Fibroblast of mammary gland (primary cell): ENCODE measurements at places on chromosomes 1 and 21.

DNA sequence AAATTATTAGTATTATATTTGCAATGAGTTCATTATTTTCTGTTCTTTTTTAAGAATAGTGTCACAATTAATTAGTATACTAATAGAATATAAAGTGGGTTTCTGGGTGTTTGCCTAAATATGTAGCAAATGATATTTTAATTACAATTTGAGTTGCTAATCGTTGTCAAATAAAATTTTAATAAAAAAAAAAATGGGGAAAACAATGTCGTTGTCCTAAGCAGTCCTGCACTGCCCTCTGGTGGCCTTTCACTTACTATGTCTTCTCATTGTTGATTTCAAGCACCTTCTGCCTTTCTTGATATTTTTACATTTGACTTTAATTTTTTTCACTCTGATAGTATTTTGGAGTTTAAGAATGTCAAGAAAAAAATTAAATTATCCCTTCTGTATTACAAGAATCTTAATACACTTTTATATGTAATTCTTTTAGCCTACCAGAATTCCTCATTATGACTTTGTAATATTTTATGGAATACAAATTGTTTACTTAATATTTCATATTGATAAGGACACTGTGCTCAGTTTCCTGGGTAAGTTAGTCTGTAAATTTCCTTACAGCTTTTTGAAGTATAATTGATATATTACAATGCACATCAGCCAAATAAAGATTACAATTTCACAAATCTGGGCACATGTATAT lies 104.5 kb upstream of the FMN2 start:
- DNase-seq: peak; percentile 65

DNA sequence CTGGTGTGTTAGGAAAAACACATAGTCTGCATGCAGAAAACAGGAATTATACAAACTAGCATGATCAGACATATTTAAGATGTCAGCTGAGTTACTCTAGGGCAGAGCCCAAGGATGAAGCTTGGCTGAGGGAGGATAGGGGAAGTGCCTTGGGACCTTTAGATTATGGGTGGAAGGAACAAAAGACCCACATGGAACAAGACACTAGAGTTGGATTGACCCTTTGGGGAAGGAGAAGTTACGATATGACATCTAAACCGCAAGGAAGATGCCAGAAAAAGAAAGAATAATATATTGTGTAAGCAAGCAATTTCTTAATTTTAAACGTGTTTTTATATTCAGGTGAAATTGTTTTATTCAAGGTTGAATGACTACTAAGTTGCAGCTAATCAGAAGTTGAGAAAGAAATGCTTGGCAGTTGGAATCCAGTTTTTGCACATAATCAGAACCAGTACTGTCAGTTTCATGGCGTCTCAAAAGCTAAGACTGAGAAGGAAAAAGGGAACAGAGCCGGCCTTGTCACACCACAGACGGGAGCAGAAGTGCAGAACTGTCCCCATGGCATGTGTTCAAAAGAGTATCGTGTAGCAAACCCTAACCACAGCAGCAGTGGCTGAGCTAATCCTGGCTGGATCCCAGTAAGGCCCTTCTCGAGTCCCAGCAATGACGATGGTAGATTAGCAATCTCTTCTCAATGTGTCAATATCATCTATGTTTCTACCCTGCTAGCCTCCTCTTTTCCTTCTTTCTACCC lies 31.2 kb upstream of the IFNAR2 start:
- DNase-seq: peak; percentile 37

DNA sequence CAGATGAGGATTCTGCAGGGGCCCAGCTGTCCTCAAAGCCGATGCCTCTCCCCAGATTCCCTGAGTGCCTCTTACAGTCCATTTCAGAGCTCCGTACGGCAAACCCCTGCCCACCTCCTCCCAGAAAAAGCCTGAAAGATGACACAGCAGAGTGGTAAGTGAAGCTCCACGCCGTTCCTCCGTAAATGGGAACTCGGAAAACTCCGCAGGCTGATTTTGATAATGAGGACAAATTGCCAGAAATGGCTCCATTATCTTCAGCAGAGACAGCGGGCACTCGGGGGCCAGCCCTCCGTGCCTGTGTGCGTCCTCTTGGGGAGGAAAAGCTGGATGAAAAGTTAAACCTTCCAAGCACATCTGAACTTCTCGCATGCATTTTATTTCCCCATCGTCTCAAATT lies 81.1 kb downstream of the NPHP4 start:
- no peak for DNase-seq

GRCh38 chr1:87136607-87137341 lies 191.9 kb upstream of the LMO4 start:
- no peak for DNase-seq

- DNase-seq: no peak
Observed at GRCh38 chr1:57553666-57554065, 129.8 kb upstream of the DAB1 start.

GRCh38 chr1:248815407-248816034 lies 10.2 kb downstream of the SH3BP5L start:
- no peak for DNase-seq

- peak; percentile 85 for DNase-seq
Observed at GRCh38 chr1:224784265-224785039, 145.0 kb upstream of the DNAH14 start.

GRCh38 chr21:18518054-18518481 lies 114.5 kb upstream of the TMPRSS15 start:
- DNase-seq: no peak

GRCh38 chr21:42406201-42406621 lies 2.5 kb downstream of the UBASH3A start:
- DNase-seq: no peak

GRCh38 chr21:32372755-32373154 lies 20.1 kb downstream of the URB1 start:
- peak; percentile 39 for DNase-seq

GRCh38 chr1:93029317-93029716 lies 49.8 kb upstream of the MTF2 start:
- no peak for DNase-seq

GRCh38 chr1:75745276-75745675 lies 20.8 kb downstream of the ACADM start:
- no peak for DNase-seq

DNA sequence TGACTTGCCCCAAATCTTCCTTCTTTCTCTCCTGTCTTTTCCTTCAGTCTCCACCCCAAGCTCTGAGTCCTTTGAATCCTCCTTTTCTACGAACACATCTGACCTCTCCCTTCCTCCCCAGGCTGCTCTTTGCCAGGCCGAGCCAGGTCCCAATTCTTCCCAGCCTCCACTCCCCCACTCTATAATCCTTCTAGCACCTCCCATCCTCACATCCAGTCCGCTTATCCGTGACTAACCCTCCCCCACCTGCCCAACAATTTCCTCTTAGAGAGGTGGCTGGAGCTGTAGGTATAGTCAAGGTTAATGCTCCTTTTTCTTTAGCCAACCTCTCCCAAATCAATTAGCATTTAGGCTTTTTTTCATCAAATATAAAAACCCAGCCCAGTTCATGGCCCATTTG lies 9.5 kb upstream of the HPDL start:
- no peak for DNase-seq

DNA sequence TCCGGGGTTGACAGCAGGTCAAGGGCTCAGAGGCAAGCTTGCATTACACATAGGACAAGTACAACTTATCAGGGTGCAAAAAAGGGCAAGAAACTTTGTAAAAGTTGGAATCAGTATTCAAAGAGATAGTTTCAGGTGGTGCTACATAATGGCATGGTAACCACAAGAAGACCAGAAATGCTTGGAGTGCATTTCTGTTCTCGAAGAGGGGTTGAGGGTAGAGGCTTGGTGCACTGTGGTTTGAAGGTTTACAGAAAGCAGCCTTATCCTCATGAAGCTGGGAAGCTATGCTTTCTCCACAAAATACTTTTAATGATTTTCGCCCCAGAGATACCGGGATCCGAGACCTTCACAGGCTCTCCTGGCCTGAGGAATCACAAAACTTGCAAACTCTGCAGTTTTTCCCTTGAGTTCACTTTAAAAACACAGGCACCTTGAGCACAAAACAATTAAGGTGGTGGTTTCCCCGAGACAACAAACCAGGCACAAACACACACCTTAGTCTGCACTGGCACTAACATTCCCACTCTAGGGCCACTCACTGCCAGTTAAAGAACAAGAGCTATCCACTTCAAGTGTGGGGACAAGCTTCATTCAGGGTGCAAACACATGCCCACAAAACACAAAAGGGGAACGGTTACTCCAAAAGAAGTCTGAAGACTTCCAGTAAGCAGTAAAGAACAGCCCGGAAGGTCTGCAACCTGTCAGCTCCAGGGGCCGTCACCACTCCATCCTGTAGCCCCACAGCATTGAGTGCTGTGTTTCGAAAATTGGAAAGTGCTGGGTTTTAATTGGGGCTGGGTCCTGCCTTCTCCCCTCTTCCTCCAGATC lies 29.8 kb upstream of the NFIA start:
- no peak for DNase-seq

DNA sequence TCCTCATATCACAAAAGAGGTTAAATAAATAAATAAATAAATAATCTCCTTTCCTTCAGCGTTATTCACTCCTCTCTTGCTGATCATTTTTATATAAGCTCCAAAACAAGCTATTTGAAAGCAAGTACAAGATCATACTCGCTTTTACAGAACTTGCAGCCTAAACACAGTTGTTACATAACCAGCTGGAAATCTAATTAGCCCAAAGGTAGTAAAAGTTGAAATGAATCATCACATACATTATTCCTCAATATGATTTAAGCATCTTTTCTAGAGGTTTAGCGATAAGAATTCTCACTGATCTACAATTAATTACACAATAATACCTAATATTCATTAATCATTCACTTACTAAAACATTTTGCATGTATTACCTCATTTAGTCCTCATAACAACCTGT lies 160.2 kb downstream of the COP1 start:
- no peak for DNase-seq

GRCh38 chr21:33857846-33858666 lies 57.5 kb downstream of the ATP5PO start:
- no peak for DNase-seq

GRCh38 chr1:1090424-1091343 lies 16.6 kb upstream of the RNF223 start:
- DNase-seq: no peak

GRCh38 chr1:204711947-204712701 lies 26.6 kb upstream of the LRRN2 start:
- no peak for DNase-seq

DNA sequence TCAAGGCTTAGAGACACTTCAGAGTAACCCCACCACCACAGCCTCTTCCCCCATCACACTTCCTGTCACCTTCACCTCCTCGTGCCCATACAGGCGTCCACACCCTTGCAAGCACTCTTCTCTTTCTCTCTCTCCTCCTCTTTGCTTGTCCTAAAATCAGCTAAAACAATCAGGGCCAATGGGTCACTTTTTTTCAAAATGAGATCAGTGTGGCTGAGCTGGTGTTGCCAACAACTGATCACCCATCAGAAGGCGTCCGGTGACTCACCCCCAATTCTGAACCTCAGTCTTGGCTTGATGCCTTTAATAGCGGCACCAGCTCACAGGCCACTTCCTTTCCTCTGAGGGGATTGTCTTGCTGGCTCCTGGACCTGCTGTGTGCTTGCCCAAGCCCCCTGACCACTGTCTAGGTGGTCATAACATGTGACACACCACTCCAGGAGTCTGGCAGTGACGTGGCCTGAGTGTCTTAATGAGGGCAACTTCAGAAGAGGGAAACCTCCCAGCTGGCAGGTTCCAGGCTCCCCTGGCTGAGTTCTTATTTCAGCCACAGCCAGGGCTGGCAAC lies 1.6 kb downstream of the DRAXIN start:
- peak; percentile 90 for DNase-seq

- DNase-seq: no peak
Observed at GRCh38 chr1:101741910-101742309, 254.8 kb downstream of the OLFM3 start.

DNA sequence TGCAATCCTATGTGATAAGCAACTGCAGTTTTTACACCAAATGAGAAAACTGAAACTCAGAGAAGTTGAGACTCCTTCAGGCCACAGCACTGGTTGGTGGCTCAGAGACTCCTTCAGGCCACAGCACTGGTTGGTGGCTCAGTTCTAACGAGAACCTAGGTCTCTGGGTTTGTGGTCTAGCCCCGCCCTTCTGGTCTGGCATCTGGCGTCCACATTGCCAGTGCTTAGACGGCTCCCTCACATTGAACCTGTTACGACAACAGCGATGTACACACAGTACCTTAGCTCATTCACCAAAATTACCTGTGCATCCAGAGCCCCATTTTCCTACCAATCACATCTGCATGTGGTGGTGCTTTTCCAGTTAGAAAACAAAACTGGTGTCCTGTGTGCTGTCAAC lies 66.1 kb downstream of the NID1 start:
- peak; percentile 53 for DNase-seq

DNA sequence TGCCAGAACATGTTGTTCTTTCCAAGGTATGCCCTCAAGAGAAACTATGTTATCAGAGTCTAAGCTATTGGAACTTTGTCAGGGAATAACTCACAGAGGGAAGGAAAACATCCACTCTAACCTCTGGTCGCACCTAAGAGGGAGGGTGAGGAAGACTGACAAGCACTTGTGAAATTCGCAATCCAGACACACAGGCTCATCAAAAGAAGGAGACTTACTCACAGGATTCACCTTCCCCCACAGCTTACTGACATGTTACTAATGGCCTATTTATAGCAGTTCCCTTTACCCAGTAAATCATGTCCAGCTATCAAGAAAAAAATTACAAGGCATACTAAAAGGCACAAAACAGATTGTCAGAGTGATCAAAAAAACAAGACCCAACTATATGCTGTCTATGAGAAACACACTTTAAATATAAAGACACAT lies 36.9 kb downstream of the WDR64 start:
- DNase-seq: peak; percentile 84

- DNase-seq: no peak
Observed at GRCh38 chr1:229762891-229763290, 136.8 kb downstream of the URB2 start.

DNA sequence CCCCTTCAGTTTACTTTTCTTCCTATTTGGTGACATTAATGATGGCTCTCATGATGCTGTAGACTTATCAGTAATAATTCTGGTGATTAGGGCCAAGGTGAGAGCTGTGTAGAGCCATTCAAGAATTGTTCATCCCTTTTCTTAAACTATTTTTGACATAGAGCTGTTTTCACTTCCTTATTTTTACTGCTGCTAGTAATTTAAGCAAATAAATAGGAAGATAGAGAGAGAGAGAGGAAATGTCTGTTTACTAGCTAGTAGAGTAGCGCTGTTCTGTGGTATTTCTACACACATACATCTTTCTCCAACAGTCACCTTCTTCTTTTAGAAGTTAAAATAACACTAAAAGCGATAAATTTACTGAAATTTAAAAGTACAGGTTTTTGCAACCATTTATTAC lies 678.0 kb upstream of the ZP4 start:
- no peak for DNase-seq

DNA sequence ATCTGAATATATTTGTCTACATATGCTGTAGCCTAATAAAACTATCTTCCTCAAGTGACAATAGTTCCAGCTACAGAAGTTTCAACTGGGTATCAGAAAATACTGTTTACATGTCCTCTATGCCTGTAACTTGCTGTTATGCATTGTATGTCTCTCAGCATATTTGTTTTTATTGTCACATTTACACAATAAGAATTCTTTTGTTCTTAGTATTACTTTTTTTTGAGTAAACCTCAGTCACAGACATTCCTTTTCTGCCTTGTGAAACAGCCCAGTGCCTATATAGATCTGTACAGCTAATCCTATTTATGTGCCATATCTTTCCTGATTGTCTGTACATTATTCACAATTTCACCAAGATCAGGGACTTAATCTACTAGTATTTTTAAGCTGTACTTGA lies 565.2 kb downstream of the NEGR1 start:
- no peak for DNase-seq
